ENCODE measurements at places on chromosomes 1 and 21.

GRCh38 chr1:100752791-100753190 is 33.2 kb downstream of the VCAM1 start:
- DNase-seq = no peak

DNA sequence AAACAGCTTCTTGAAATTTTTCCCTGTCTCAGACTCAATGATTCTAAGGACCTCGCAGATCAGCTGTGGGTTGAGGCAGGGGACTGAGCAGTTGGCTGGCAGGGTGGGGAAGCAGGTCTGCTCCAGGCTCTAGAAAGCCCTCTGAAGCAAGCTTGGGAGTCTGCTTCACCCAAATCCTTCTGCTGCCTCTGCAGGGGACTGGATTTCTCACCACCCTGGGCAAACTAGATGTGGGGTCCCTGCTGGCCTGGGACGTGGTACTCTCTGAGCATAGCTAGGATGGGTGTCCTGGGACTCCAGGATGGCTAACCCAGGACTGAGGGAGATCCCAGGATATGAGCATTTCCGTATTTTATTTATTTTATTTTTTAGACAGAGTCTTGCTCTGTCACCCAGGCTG is 89.3 kb downstream of the LAMC2 start:
- no peak for DNase-seq

DNA sequence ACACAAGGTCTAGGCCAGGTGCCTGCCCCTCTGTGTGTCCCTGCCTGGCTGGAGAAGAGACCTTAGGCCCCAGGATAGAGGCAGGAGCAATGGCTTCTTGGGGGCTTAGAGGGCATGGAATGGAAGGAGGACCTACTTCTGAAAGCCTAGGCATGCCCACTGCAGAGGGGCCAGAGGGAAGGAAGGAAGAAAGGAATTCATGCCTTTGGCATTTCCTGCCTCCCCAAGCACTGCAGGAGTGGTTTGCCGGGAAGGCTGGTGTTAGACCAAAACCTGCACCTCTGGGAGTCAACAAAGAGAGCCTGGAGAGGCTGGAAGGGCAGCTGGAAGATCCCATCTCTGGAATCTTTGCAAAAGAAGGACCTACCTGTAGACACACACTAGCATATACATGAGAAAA is 50.7 kb upstream of the KCNE2 start:
- DNase-seq = no peak

- DNase-seq = no peak
These were observed 2.8 kb upstream of the TEX35 start for GRCh38 chr1:178510155-178510554.

DNA sequence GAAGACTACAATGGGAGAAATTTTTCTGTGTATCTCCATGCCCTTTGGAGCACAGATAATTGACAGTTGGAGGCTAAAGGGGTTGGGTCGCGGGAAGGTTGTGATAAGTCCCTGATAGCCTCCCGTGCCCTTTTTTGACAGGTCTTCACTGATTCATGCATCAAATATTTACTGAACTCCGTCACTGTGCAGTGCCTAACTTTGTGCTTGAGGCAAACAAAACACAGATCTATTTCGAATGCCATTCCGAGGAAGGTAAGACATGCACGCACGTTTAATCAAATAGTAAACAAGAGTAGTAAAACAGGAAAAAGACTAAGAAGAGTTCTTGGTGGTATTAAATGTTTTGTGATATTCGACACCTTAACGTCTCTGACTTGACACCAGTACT is 494 bp upstream of the PIP5K1A start:
- DNase-seq = no peak

- DNase-seq = no peak
These were observed 6.3 kb downstream of the LRRC53 start for GRCh38 chr1:74505928-74506710.

DNA sequence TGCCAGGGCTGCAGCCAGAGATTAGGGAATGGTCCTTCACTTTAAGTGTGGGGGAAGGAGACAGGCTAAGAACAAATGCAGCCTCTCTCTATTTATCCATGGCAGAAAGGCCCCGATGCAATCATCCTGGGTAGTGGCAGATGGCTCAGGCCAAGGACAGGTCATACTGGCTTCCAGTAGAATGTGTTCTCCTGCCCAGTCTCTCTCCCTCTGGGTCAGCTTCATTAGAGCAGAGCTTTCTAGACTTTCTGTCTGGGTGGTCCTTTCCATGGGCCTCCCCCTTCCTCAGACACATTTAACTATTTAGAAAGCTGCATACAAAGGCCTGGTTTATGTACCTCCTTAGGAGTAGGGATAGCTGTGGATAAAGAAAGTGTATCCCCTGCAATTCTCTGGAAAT is 4.8 kb upstream of the PTCH2 start:
- no peak for DNase-seq

DNA sequence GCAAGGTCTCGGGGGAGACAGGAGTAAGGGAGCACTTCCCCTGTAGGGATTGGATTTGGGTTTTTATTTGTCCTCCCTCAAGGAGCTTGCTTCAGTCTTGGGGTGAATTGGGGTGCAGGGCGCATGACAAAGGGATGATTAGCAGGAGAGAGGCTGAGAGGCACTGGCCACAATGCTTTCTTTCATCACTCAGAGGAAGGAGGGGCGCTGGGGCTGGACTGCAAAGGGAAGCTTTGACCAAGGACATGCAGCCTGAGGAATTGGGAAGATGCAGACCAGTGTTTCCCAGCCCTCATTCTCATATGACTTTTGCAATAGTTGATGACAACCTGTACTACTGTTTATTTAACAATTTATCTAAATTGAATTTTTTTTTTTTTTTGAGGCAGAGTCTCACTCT is 34.1 kb upstream of the PDPN start:
- no peak for DNase-seq

DNA sequence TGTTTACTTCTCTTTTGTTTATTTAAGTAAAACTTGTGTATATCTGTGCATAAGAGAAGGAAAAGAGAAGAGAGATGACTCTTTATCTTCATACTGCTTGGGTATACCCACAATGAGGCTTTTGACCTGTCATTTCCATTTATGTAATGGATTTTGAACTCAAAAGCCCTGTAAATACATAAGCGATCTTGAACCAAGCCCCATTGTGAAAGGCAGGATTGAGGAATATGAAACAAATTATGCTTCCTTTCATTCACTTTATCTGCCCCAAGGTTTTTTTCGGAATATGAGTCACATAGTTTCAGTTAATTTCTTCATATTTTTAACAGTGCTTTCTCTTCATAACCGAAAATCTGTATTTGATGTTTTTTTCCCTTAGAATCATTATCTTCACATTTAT is 21.4 kb downstream of the CNST start:
- DNase-seq = no peak

DNA sequence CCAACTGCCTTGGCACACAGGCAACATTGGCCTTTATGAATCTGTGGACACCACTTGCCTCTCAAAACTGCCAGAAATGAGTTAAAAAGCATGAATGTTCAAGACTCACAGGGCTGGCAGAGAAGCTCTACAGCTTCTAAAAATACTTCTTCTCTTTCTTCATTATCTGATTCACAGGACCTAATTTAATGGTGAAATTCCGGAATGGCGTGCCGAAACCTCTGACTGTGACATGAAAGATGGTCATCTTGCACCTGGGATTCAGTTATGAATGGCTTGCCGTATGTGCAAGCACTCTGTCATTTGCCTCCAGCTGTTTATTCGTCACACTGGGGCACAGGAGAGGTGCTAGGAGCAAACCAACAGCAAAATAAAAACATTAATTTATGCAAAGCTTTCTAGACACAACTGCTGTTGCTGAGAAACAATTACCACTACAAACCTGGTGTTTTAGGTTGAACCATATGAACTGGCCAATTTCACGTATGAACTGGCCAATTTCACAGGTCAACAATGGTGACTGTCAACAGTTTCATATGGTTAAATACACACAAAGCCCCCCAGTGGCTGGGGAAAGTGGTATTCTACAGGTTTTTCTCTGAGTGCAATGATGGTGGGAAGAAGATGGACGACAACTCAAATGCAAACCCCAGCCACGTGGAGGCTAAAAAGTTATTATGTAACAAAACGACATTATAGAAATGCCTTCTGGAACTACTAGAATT is 648.3 kb downstream of the KIF26B start:
- no peak for DNase-seq

- no peak for DNase-seq
These were observed 1.0 kb downstream of the GALNT2 start for GRCh38 chr1:230067871-230068620.

DNA sequence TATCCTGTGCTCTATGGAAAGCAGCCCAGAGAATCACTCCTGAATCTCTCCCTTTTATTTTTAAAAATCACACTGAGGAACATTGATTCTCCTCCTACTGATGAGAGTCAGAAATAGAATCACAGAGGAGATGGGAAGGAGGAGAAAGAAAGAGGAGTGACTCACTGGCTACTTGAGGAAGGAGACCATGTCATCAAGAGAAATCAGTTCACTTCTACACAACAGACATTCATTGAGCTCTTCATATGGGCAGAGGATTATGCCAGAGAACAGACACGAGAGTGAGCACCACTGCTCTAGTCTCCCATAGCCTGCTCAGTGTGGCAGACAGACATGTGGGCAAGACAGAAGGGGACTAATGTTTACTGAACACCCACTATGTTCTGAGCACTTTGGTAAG is 44.2 kb downstream of the RAB3B start:
- no peak for DNase-seq

DNA sequence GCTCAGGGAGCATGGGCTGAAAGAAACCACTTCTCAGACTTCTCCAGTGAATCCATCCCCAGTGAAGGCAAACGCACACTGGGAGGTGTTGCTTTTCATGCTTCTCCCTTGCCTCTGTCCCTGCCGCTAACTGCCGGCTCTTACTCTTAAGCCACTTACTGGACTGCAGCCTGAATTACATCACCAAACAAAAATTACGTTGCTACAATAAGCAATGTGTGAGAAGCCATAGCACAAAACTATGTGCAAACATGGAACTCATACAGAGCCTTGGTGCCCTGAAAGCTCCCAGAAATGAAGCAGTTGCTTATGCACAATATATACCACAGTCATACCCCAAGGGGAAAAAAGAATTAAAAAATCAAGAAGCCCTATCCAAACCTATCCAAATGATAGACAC is 375.2 kb downstream of the KCNH1 start:
- no peak for DNase-seq

GRCh38 chr1:227490478-227490877 is 72.9 kb upstream of the ZNF678 start:
- DNase-seq = no peak

DNA sequence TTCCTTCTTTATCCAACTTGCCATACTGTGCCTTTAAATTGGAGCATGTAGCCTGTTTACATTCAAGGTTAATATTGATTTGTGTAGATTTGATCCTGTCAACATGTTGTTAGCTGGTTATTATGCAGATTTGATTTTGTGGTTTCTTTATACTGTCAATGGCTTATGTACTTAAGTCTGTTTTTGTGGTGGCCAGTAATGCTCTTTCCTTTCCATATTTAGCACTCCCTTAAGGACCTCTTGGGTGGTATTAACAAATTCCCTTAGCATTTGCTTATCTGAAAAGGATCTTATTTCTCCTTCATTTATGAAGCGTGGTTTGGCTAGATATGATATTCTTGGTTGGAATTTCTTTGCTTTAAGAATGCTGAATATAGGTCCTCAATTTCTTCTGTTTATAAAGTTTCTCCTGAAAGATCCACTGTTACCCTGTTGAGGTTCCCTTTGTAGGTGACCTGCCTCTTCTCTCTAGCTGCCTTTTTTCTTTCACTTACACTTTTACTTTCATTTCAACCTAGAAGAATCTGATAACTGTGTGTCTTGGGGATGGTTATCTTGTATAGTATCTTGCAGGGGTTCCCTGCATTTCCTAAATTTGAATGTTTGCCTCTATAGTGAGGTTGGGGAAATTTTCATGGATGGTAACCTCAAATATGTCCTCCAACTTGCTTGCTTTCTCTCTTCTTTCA is 86.9 kb upstream of the NEGR1 start:
- no peak for DNase-seq

DNA sequence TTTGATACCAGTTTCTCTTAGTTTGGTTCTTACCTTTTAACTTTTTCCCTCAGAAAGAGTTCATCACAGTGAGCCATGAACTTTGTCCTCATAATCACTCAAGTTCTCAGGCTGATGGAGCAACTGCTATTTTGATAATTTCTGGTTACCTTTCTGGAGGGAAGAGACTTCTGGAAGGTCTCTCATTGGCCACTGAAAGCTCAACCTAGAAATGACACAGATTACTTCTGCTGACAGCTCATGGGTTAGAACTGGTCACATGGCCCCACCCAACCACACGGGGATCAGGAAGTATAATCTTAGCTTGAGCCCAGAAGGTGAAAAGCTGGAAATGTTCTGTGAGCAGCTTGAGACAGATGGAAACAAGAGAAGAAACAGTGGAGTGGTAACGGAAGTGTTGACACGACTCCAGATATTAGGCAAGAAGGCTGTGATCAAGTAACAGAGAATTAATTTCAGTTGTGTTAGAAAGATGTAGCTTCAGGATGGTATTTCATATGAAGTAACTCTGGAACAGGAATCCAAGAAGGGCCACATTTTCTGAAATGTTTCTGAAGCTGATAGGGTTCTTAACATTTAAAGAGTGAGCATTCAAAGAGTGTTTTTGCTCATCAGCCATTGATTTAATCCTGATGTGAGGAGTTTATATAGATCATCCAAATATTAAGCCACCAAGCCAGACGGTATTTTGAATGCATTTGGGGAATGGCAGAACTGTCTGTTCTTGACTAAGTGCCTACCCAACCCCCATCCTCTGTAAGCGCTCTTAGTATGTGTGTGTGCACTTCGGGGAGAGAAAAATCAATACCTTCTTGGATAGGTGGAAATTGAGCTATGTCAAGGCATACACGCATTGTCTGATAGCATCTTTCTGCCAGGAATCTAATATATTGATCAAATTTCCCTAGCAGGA is 21.9 kb upstream of the XPR1 start:
- DNase-seq = no peak

GRCh38 chr1:205310976-205311704 is 10.4 kb downstream of the NUAK2 start:
- no peak for DNase-seq

DNA sequence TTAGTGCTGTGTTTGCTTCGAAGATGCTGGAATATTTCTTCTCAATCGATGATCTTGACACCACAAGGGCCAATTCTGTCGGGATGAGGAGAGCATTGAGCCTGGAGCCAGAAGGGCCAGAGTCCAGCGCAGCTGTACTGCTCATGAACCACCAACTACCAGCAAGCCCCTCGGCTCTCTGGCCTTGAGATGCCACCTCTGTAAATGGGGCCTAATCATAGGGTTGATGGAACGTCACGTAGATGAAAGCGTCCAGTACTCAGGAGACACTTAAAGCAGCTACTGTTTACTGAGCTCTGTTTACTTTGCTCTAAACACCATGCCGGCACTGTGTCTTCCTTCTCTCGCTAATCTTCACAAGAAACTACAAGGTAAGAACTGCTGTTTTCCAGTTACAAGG is 26.3 kb downstream of the CCDC185 start:
- no peak for DNase-seq

- DNase-seq = no peak
These were observed 206.9 kb downstream of the NEGR1 start for GRCh38 chr1:72075425-72075824.

- no peak for DNase-seq
These were observed 7.5 kb upstream of the AHDC1 start for GRCh38 chr1:27611450-27611849.
